ENCODE measurements at places on chromosomes 5 and 9.

GRCh38 chr9:663541-663940 lies 178.0 kb upstream of the DMRT1 start:
- no peak for DNase-seq

- no peak for DNase-seq
Observed at GRCh38 chr5:926417-927171, 33.9 kb downstream of the TRIP13 start.

DNA sequence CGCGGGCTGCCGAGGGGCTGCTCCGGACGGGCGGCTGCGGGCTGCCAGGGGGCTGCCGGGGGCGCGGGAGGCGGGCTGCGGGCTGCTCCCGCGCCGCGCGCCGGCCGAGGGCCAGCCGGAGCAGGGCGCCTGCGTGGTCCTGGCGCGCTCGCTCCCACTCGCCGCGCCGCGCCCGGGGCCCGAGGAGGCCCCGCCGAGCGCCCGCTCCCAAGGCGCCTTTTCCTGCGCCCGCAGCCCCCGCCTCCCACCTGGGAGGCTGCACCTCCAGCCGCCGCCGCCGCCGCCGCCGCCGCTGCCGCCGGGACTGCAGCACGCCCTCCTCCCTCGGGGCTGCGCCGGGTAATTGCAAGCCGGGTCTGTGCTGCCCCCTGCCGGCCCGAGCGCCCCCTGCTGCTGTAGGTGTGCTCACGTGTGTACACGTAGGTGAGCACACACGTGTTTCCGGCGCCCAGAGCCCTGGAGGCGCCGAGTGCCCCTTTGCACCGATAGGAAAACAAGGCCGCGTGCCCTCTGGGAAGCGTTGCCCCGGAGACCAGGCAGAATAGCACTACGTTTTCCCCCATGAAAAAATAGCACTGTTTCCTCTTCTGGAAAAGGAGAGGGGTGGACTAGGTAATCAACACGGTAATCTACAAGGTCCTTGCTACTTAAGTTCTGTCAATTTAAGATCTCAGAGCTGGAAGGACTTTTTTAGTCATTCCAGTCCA lies at the start of gene EPB41L4B:
EPB41L4B (minus strand) TSS at position 318 of the 707 bp plus-strand sequence. CDS start 613 bp downstream, outside the sequence.
- DNase-seq, result peak; percentile 94

DNA sequence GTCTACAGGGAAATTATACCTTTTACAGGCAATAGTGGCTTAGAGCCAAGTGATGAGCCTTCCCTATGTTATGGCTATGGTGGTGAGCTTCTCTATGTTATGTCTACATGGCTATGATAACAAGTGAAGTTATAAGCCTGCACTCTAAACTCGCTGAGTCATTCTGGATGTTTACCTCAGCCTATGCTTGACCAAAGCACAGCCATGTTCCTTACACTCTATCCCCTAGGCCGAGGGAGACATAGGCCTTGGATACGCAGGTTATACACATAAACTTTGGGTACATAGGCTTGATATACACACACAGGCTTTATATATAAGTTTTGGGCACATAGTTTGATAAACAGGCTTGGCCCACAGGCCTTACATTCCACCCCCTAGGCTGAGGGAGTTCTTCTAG lies 13.8 kb downstream of the DMAC1 start:
- DNase-seq, result no peak

GRCh38 chr9:120913647-120914264 lies 12.8 kb downstream of the TRAF1 start:
- DNase-seq, result no peak

- DNase-seq, result no peak
Observed at GRCh38 chr9:1878811-1879210, 136.3 kb upstream of the SMARCA2 start.

DNA sequence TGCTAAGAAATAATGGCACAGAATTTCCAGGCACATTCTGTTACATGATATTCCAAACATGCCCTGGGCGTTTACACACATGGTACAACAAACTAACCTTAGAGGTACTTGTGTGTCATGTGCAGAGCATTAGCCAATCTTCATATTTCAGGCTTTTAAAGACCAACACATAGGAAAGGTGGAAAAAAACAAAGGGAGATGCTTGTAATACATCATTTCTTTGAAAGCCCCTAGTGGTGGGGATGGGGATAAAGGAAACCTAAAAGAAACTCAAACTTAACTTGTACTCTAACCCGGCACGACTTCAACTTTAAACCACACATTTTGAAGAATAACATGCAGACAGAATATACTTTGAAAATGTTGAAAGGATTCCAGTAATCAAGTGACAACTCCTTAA lies 133.6 kb downstream of the PTPRD start:
- DNase-seq, result no peak

DNA sequence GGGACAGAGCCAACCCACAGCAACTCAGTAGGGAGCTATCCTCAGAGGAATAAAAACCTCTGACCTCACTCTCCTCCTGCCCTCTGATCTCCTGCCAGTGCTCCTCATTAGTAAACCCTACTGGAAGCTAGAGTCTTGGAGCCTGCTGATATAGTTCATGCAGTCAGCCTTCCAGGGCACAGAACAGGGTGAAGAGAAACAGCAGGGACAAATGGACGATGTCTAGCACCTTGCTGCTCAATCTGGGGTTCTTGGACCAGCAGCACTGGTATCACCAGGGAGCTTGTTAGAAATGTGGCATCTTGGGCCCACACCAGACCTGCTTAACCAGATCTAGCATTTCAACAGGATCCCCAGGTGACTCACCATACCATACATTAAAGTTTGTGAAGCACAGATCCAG lies 5.5 kb upstream of the GALNT12 start:
- DNase-seq, result no peak

DNA sequence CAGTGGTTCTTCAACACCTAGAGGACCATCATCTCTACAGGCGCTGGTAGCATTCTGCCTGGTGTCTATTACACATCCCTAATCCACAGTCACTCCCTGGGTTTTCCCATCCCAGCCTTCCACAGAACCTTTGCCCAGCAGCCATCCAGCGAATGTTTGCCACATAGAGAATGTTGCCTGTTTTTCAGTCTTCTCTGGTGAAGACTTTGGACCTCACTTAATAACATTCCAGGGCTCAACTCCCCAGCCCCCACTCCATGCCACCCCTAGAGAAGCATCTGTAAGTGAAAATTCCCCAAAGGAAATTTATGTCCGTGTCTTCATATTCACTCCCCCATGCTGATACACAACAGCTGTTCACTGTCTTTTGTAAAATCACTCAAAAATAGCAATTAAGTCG lies 249.6 kb downstream of the AOPEP start:
- DNase-seq, result no peak

DNA sequence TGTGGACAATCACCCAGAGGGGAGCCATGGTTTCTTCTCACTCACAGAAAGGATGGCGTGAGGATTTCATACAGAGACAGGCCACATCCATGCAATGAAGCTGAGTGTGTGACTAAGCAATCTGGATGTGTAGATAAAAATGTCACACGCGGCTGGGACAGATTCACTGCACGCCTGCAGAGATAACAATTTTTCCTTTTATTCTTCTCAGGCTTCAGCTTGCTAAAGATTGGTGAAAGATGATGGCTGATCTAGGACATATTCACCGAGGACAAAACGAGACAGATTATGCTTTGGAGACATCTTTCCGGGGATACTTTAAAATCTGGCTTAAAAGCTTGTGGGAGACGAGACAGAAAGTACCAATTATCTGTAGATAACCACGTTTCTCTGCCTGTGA lies 313.9 kb upstream of the TRPC7 start:
- DNase-seq, result no peak

DNA sequence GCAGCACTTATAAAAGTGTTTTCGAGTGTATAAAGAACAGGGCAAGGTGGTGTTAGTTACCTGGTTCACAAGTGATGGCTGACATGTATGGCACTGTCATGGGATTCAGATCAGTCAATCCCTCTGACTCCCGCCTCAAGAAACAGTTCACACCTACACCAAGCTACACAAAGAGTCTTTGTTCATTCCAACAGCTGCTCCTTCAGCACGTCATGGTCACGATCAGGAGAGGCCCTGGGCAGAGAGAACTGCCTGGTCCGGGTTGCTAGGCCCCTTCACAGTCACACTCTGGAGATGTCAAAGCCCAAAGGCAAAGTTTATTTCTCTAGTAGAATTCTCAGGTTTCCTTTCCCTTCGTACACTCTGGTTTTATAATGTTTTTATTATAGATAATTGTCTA lies 426.7 kb downstream of the ZSWIM6 start:
- no peak for DNase-seq

- DNase-seq, result no peak
Observed at GRCh38 chr5:2746561-2747032, 4.9 kb downstream of the IRX2 start.

GRCh38 chr5:9820691-9821449 lies 190.7 kb upstream of the TAS2R1 start:
- no peak for DNase-seq

GRCh38 chr5:39455645-39456044 lies 30.9 kb upstream of the DAB2 start:
- no peak for DNase-seq

DNA sequence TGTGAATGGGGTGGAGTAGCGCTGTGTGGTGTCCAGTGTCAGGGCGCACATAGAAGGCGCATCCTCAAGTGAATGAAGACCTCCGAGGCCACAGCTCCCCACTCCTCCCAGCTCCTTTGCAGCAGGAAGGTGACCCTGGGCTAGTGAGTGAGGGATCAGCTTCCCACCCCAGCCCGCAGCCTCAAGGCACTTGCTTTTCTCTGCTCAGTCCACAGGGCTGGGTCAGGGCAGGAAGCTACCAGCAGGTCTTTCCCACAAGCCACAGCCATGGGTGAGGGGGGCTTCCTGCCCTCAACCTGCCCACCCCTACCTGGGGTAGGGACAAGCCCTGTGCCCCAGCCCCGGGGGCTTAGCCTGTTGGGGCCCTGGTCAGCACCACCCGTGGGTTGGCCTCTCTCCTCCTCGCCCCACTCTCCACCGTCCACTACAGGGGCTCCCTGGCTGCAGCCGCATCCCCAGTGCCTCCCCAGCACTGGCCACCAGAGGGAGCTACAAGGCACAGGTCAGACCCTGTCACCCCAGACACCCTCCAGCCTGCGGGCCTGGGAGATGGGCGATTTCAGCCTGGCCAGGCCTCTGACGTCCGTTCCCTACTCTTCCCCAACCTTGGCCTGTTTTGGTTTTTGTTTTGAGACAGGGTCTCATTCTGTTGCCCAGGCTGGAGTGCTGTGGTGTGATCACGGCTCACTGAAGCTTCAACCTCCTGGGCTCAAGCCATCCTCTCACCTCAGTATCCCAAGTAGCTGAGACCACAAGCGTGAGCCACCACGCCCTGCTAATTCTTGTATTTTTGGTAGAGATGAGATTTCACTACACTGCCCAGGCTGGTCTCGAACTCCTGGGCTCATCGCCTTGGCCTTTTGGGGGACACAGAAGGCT lies 1.3 kb upstream of the ABCA2 start:
- DNase-seq, result peak; percentile 69

- no peak for DNase-seq
Observed at GRCh38 chr5:144422018-144422727, 251.5 kb downstream of the KCTD16 start.

DNA sequence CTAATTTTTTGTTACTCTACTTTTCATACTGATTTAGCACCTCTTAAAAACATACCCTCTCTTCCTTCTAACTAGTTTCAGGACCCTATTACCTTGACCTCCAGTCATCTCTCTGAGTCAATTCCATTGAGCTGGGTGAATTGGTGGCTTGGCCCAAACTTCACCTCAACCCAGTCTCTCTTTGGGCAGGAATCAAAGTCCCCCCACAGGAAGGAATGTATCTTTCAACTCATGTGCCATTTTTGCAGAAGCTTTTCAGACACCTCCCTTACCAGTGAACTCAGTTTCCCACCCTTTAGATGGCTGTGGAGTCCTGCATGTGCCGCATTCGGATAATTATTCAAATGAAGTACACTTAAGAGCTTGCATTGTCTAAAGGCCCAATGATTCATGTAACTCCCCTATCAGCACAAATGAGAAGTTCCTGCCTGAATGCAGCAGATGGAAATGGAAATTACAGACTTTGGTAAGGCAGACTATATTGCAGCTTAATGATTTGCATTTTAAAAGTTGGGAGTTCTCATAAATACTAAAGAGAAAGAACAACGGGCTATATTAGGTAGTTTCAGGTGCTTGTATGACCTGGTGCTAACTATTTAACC lies 693.5 kb downstream of the PTPRD start:
- no peak for DNase-seq

GRCh38 chr9:92749934-92750315 lies 14.7 kb downstream of the BICD2 start:
- DNase-seq, result no peak
